Thyroid gland (tissue), 4 donors: ENCODE measurements at places on chromosomes 6 and 20. TPM values are rescaled to one million over a fixed set of nuclear protein-coding genes. Genes with fewer than 3 reads are reported as not detected.
A peak's percentile ranks its signal among the peaks of the same experiment; 100 is the strongest.

GRCh38 chr20:10807013-10807412 lies 133.2 kb upstream of the JAG1 start:
- no peak overlapping the region for H3K27ac ChIP-seq
- no peaks in the 10 kb centered on the region for H3K4me1 ChIP-seq
- no peaks in the 10 kb centered on the region for H3K36me3 ChIP-seq
- DNase-seq: no peak
- no peaks in the 10 kb centered on the region for H3K27me3 ChIP-seq

GRCh38 chr20:21272279-21272678 lies 30.9 kb upstream of the XRN2 start:
- H3K27me3 ChIP-seq: no peaks in the 10 kb centered on the region
- no peak overlapping the region for H3K27ac ChIP-seq
- H3K36me3 ChIP-seq: no peaks in the 10 kb centered on the region
- DNase-seq: no peak

GRCh38 chr6:158039178-158039557 lies 57.5 kb downstream of the SYNJ2 start:
- H3K4me1 ChIP-seq: peaks cover 26% of the 10 kb centered on the region
- no peak for DNase-seq
- H3K27me3 ChIP-seq: no peaks in the 10 kb centered on the region

DNA sequence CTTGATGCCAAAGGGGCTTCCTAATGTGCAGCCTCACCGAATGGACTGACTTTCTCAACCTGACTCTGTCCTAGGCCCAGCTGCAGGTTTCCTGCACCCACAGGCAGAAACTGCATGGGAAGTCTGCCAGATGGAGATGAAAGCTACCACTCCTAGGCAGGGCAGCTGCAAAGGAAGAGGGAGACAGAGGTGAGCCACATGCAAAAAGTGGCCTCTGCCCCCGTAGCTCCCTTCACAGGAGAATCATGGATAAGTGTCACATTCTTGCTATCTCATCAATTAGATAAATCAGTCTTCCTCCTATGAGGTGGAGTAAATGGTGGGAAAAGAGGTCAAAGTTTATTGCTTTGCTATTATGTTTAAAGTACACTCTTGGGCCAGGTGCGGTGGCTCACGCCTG lies 191.3 kb downstream of the ALDH8A1 start:
- no peak overlapping the region for H3K27ac ChIP-seq
- H3K4me1 ChIP-seq: peaks cover 4% of the 10 kb centered on the region
- peak; percentile 5 for DNase-seq
- no peaks in the 10 kb centered on the region for H3K36me3 ChIP-seq

GRCh38 chr20:54848984-54849538 lies 373.7 kb downstream of the DOK5 start:
- H3K4me3 ChIP-seq: no peak overlapping the region
- H3K4me1 ChIP-seq: no peaks in the 10 kb centered on the region
- no peaks in the 10 kb centered on the region for H3K36me3 ChIP-seq
- DNase-seq: no peak
- H3K27ac ChIP-seq: no peak overlapping the region

DNA sequence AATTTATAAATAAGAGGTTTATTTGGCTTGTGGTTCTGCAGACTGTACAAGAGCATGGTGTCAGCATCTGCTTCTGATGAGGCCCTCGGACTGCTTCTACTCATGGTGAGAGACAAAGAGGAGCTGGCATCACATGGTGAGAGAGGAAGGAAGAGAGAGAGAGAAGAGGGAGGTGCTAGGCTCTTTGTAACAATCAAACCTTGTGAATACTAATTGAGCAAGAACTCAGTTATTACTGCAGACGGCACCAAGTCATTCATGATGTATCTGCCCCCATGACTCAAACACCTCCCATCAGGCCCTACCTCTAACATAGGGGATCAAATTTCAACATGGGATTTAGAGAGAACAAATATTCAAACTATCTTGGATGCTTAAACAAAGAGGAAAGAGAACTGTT lies 6.3 kb upstream of the SIRPG start:
- no peak overlapping the region for H3K27ac ChIP-seq
- H3K4me3 ChIP-seq: no peak overlapping the region

GRCh38 chr6:145626857-145627256 lies 108.5 kb downstream of the EPM2A start:
- no peaks in the 10 kb centered on the region for H3K36me3 ChIP-seq
- H3K4me3 ChIP-seq: no peak overlapping the region
- H3K27me3 ChIP-seq: no peaks in the 10 kb centered on the region
- no peaks in the 10 kb centered on the region for H3K4me1 ChIP-seq
- no peak overlapping the region for H3K27ac ChIP-seq

- no peak for DNase-seq
- no peaks in the 10 kb centered on the region for H3K36me3 ChIP-seq
- peaks cover 6% of the 10 kb centered on the region for H3K4me1 ChIP-seq
- H3K27ac ChIP-seq: no peak overlapping the region
- no peak overlapping the region for H3K4me3 ChIP-seq
- no peaks in the 10 kb centered on the region for H3K27me3 ChIP-seq
Observed at GRCh38 chr6:195861-196360, 96.4 kb upstream of the DUSP22 start.

GRCh38 chr6:144335914-144336313 lies 50.8 kb downstream of the UTRN start:
- peaks cover 89% of the 10 kb centered on the region for H3K4me1 ChIP-seq
- H3K36me3 ChIP-seq: no peaks in the 10 kb centered on the region
- no peaks in the 10 kb centered on the region for H3K27me3 ChIP-seq
- no peak overlapping the region for H3K4me3 ChIP-seq
- no peak overlapping the region for H3K27ac ChIP-seq

GRCh38 chr20:19903168-19903811 lies 113.9 kb upstream of the NAA20 start:
- H3K36me3 ChIP-seq: no peaks in the 10 kb centered on the region
- peak; percentile 11 for DNase-seq
- H3K27me3 ChIP-seq: no peaks in the 10 kb centered on the region
- no peaks in the 10 kb centered on the region for H3K4me1 ChIP-seq

DNA sequence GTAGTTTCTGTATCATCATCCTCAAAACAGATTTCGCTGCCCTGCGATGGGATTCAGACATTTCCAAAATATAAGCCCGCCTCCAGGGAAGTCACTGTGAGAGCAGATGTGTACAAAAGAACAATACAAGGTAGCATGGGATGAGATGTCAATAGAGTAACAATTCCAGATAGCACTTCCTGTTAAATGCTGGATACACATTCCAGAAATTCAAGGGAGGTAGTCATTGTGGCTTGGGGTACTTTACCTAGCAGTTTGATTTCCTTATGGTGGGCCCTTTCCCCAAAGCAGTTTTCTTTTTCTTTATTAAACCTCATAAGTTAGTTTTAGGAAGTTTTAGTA lies 2.5 kb downstream of the RNF217 start:
- no peak overlapping the region for H3K4me3 ChIP-seq
- DNase-seq: no peak
- H3K4me1 ChIP-seq: peaks cover 38% of the 10 kb centered on the region
- H3K27me3 ChIP-seq: no peaks in the 10 kb centered on the region
- no peaks in the 10 kb centered on the region for H3K36me3 ChIP-seq

- peak; percentile 61 for DNase-seq
- peaks cover 13% of the 10 kb centered on the region for H3K4me1 ChIP-seq
- no peaks in the 10 kb centered on the region for H3K36me3 ChIP-seq
- H3K4me3 ChIP-seq: no peak overlapping the region
Observed at GRCh38 chr6:80638213-80639055, 532.0 kb downstream of the BCKDHB start.

- H3K27me3 ChIP-seq: no peaks in the 10 kb centered on the region
- H3K36me3 ChIP-seq: no peaks in the 10 kb centered on the region
- no peak overlapping the region for H3K27ac ChIP-seq
- DNase-seq: no peak
Observed at GRCh38 chr20:54323227-54323734, 115.4 kb downstream of the PFDN4 start.

DNA sequence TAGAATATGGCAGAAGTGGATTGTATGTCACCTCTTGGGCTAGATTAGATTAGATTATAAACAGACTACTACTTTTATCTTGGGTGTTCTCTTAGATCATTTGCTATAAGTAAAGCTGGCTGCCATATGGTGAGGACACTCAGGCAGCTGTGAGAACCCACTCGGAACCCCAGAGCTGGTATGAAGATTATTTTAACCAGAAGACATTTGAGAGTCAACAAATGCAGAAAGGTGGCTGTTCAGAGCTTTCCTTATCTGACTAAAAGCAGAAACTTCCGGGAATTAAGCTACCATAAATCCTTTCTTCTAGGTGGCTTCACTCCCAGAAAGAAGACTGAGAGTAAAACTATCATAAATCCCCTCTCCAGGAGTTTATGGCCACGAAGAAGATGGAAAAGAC lies 91.9 kb downstream of the RNGTT start:
- no peak overlapping the region for H3K27ac ChIP-seq
- no peak overlapping the region for H3K4me3 ChIP-seq
- no peaks in the 10 kb centered on the region for H3K4me1 ChIP-seq

- no peak for DNase-seq
- no peak overlapping the region for H3K27ac ChIP-seq
- H3K4me3 ChIP-seq: no peak overlapping the region
- H3K36me3 ChIP-seq: no peaks in the 10 kb centered on the region
- no peaks in the 10 kb centered on the region for H3K27me3 ChIP-seq
Observed at GRCh38 chr20:3758566-3758965, 9.0 kb downstream of the ADISSP start.

GRCh38 chr20:57803508-57804005 lies 93.7 kb upstream of the PMEPA1 start:
- no peaks in the 10 kb centered on the region for H3K27me3 ChIP-seq
- H3K4me1 ChIP-seq: no peaks in the 10 kb centered on the region
- no peak for DNase-seq
- no peaks in the 10 kb centered on the region for H3K36me3 ChIP-seq
- no peak overlapping the region for H3K4me3 ChIP-seq

DNA sequence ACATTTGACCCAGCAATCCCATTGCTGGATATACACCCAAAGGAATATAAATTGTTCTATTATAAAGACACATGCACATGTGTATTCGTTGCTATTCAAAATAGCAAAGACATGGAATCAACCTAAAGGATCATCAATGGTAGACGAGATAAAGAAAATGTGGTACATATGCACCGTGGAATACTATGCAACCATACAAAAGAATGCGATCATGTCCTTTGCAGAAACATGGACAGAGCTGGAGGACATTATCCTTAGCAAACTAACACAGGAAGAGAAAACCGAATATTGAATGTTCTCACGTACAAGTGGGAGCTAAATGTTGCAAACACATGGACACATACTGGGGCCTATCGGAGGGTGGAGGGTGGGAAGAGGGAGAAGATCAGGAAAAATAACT lies 340.0 kb downstream of the NRN1 start:
- H3K4me3 ChIP-seq: no peak overlapping the region
- no peak for DNase-seq
- peaks cover 29% of the 10 kb centered on the region for H3K4me1 ChIP-seq
- H3K27me3 ChIP-seq: no peaks in the 10 kb centered on the region

DNA sequence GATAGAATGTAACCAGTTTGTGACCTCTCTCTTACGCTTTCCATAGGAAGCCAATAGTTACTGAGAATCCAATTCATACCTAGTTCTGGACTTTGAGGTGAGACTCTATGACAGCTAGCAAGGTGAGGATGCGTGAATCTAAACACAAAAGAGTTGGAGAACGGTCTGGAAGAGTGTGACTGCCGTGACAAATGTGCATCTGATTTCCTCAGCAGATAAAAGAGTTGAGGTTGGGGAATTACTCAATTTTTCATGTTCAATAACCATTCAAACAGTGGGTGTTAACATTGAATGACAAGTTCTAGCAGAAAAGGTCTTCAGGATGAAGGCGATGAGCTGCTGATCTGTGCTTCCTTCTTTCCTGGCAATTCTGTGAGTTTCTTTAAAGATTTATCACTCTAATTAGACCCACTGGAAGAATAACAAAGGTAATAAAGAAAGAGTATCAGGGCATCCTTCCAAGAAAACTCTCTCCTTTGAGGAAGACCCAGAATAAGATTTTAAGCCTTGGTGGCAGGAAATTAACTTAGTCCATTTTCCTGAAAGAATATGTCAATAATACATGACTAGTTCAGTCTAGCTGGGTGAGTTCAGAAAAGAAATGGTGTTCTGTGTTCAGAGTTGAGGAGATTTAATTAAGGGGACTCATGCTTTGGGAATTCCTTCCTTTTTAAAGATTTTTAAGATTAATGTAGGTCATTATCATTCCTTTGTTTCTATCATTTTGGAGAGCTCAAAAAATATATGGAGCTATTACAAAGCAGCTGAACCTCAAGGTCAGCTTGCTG lies 24.5 kb downstream of the KIF3B start:
- peaks cover 3% of the 10 kb centered on the region for H3K4me1 ChIP-seq
- no peaks in the 10 kb centered on the region for H3K27me3 ChIP-seq
- H3K36me3 ChIP-seq: no peaks in the 10 kb centered on the region
- no peak for DNase-seq
- no peak overlapping the region for H3K4me3 ChIP-seq

DNA sequence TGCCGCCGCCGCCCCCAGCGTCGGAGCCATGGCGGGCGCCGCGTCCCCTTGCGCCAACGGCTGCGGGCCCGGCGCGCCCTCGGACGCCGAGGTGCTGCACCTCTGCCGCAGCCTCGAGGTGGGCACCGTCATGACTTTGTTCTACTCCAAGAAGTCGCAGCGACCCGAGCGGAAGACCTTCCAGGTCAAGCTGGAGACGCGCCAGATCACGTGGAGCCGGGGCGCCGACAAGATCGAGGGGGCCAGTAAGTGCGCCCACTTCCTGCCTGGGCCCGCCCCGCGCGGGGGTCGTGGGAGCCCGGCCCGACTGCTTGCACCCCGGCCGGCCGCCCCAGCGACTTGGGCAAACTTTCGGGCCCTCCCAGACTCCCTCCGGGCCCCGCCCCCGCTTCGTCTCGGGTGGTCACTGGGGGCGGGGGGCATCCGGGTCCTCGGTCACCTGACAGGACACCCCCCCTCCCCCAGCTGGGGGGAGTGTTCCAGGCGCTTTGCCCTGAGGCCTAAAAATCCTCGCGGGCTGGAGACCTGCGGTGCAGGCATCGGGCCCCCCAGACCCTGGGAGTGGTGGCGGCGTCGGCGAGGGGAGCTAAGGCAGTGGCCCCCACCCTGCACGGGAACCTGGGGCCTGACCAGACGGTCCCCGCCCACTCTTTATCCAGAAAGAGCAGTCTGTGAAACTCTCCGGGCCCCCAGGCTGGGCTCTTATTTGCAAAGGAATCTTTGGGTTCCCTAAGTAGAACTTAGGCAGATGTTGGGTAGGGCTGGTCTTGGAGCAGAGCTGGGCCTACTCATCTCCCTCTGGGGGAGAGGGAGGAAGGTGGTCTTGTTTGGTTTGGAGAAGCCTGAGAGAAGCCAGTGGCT lies 501 bp downstream of the PLCG1 start:
- H3K36me3 ChIP-seq: no peaks in the 10 kb centered on the region
- peak; percentile 86 for DNase-seq
- H3K27me3 ChIP-seq: no peaks in the 10 kb centered on the region
- H3K4me1 ChIP-seq: peaks cover 47% of the 10 kb centered on the region
- peak overlapping the region; percentile 93 for H3K4me3 ChIP-seq
- peak overlapping the region; percentile 98 for H3K27ac ChIP-seq

- DNase-seq: peak; percentile 42
- H3K36me3 ChIP-seq: no peaks in the 10 kb centered on the region
- no peaks in the 10 kb centered on the region for H3K27me3 ChIP-seq
- H3K27ac ChIP-seq: peak overlapping the region; percentile 89
- no peak overlapping the region for H3K4me3 ChIP-seq
Observed at GRCh38 chr6:90219209-90219985, 77.2 kb downstream of the BACH2 start.

Gene TSPO2
- not detected for total RNA-seq

Gene EYA2
- 10.6 TPM for total RNA-seq

Gene ERVFRD-1
- total RNA-seq: not detected

Gene TNF
- not detected for total RNA-seq

Gene HLA-DQB1
- not detected for total RNA-seq

Gene RTN4IP1
- 8.3 TPM for total RNA-seq

Gene SMOC2
- 10.4 TPM for total RNA-seq

Gene POU5F1
- 1.0 TPM for total RNA-seq

Gene DDO
- total RNA-seq: 2.6 TPM

Gene DSP
- 146 TPM for total RNA-seq

Gene SIRPG
- not detected for total RNA-seq

Gene SLC17A3
- not detected for total RNA-seq
